Activated CD4-positive, alpha-beta T cell treated with anti-CD3 and anti-CD28 coated beads, Interleukin-2, amount 10 ng/mL, durations not matched to agents 7 days and 5 days (primary cell): ENCODE measurements at places on chromosomes 1 and 21.

GRCh38 chr1:17155257-17155920 lies 36.1 kb upstream of the PADI2 start:
- no peak for DNase-seq

DNA sequence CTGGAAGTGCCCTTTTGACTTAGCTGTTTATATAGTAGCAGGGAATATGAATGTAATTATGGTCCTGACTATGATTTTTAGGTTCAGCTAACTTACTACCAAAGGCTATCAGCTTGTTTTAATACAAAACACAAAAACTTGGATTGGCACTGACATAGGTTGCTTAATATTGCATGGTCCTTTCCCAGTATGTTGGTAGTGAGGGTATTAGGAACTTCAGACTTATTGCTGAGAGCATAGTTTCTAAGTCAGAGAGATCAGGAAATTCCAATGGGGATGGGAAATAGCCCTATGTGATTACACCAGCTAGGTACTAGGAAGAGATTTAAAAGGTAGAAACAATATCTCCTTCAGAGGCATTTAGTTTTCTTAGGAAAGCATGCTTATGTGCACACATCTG lies 7.7 kb downstream of the ARID1A start:
- DNase-seq: no peak

DNA sequence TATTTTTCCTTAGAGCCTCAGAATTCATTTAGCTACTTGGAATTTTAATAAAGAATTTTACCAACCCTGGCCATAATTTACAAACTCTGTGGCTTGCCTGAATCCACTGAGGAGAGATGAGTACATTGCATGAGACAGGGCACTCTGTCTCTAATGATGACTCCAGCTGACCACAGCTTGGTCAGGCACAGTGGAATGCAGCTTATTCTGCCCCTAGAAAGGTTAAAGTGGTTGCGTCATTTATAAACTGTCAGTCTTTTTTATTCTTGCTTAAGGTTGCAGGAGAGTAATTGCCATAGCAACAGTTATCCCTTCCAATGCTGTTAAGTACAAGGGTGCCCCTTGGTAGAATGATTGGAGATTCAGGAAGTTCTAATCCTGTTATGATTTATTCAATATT lies 28.3 kb downstream of the PDE4B start:
- DNase-seq: no peak

DNA sequence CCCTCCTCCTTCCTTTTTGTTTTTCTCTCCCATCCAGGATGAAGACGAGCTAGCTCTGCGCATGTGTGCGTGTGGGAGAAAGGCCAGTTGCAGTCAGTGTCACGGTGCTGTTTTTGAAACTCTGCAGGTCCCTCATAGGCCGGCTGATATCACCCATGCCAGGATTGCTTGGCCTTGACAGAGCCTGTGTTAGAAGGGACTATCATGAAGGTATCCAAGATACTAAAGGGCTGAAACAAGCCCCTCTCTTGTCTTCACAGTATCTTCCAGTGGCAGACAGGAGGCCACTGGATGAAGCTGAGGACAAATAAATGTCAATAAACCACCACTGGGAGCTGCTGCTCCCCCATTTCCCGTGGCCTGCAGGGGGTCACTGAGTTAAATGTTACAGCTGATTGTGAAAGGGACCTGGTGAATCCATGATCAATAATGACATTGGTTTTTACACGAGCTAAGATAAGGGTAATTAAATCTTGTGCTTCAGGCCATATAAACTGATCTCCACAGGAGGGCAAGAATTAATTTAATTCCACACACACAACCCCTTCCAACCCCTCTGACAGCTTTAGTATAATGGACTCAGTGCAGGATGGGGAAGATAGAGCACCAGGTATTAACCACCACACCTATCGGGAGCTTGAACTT lies 64.6 kb upstream of the TARBP1 start:
- no peak for DNase-seq

DNA sequence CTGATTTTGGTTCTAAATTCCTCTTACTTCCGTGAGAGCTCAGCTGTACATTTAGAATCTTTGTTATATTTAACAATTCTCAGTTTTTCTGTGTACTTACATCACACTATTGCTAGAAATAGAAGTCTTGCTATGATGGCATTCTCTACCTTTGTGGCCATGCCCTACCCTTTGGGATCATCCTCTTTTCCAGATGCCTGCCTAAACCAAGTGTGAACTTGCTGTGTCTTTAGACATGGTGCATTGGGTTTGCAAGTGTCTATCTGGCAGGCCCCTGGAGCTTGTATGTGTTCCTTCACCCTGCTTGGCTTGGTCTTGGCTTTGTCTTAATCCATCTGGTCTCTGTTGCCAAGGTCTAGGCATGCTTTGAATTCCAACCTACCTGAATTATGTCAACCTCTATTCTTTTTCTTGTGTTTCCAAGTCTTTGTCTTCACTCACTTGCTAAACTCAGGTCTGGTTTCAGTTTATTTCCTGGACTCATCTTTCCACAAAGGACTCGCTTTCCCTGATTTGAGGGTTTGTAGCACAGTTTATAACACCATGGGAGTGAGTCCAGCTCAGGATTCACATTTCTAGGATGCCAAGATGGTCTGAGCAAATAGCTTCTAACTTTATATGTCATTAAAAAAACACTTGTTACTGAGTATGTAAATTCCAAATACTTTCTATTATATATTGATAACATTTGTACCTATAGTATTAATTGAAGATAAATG lies 20.6 kb upstream of the APOBEC4 start:
- DNase-seq: no peak

- DNase-seq: no peak
Measured at GRCh38 chr21:25457946-25458345, 149.3 kb downstream of the MRPL39 start.

DNA sequence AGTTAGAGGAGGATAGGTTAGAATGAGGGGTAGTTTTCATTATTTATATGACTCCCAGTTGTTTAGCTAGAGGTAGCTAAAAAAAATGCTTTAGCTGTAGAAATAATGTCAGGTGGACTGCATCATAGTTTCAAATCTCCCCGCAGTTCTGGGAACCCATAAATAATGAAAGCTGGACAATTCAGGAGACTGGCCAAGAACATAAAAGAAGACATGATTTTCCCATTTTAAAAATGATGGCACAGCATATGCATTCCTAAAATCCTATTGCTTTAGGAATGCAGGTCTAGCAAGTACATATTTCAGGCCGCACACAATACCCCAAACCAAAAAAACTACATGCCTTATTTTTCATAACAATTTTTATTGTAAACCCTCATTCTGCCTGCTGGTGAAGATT lies 143.3 kb downstream of the CTH start:
- no peak for DNase-seq

- DNase-seq: no peak
Measured at GRCh38 chr1:32538887-32539583, at the start of gene ZBTB8A. TSS of gene ZBTB8A (plus strand) at chr1:32539427. CDS start at chr1:32592932, 53,505 bp downstream.

DNA sequence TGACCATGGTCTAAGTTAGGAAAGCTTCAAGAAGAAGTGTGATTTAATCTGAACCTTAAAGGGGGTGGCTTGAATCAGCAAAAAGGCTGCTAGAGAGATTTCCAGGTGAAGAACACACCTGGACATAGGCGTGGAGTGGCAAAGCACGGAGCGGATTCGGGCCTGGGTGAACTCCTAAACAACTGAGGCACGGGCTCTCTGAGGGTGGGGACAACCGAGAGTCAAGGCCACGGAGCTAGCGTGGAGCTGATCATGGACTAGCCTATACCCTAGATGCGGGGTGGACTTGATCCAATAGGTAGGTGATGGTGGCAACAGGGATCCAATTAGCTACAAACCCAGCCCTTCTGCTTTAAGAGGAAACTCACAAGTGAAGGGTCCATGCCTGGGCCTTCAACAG lies 27.8 kb downstream of the SYT2 start:
- DNase-seq: no peak

GRCh38 chr21:41338455-41338854 lies 21.9 kb downstream of the FAM3B start:
- no peak for DNase-seq

- no peak for DNase-seq
Measured at GRCh38 chr1:64599242-64599641, 129.3 kb downstream of the CACHD1 start.

GRCh38 chr1:37556712-37557196 lies at the start of gene DNALI1:
TSS of gene DNALI1 (plus strand) at chr1:37556940. CDS start at chr1:37556995, 55 bp downstream.
- peak; percentile 37 for DNase-seq

- DNase-seq: no peak
Measured at GRCh38 chr1:230414102-230414501, 12.0 kb downstream of the PGBD5 start.

- DNase-seq: no peak
Measured at GRCh38 chr1:11158720-11159321, 30.3 kb upstream of the ANGPTL7 start.

DNA sequence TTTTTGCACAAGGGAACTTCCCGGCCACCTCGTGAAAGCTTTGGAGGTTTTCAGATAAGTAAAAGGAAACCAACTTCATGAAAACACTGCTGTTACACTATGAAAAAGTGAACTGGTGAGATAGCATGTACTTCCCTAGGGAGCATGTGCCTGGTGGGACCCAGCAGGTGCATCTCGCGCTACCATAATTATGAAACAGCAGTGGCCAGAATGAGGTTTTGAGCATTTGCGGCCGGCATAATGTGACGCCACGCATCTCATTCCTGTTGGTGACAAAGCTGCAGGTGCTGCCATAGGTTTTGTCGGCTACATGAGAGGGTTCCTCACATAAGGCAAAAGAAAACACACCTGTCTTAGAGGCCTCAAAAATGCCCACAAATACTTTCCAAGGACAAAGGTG lies 1.7 kb downstream of the KRTAP10-3 start:
- DNase-seq: no peak

DNA sequence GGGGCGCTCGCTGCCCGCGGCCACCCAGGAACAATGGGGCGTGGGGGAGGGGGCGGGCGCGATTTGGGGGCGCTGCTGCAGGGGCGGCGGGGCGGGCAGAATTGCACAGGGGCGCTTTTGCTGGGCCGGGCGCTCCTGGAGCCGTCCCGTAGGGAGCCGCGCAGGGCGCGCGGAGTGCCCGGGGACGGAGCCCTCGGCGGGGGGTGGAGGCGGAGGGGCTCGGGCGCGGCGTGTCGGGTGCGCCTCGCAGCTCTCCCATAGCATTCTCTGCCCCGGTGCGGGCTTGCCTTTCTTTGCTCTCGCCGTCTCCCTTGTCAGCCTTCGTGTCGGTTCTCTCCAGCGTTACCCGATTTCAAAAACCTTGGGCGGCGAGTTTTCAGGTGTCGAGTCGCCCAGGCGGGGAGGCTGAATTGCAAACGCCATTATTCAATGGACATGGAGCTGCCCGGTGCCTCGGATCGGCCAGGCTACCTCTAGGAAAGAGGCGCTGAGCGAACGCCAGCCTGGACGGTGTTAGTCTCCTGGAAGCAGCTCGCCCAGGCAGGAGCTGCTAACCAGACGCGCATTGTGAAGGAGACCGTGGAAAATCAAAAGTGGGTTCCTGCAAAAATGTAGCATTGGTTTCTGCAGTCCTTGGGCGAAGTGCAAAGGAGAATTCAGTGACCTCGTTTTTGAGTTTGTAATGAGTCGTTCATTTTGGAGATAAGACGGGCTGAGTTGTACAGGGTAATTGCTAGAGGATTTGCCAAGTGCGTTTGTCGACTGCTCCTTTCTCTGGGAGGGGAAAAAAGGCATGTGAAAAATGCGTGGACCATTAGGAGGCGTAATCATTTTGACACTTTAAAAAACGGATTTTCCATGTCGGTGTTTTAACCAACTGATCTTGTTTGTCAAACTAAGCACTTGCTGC lies 626 bp downstream of the CXADR start:
- DNase-seq: peak; percentile 17

GRCh38 chr1:60664086-60664625 lies 418.2 kb upstream of the NFIA start:
- no peak for DNase-seq

GRCh38 chr1:77424236-77424635 lies 142.4 kb downstream of the AK5 start:
- DNase-seq: no peak

- DNase-seq: peak; percentile 33
Measured at GRCh38 chr1:9654051-9654833, 2.7 kb downstream of the PIK3CD start.

GRCh38 chr1:208272311-208272710 lies 28.1 kb upstream of the PLXNA2 start:
- no peak for DNase-seq

DNA sequence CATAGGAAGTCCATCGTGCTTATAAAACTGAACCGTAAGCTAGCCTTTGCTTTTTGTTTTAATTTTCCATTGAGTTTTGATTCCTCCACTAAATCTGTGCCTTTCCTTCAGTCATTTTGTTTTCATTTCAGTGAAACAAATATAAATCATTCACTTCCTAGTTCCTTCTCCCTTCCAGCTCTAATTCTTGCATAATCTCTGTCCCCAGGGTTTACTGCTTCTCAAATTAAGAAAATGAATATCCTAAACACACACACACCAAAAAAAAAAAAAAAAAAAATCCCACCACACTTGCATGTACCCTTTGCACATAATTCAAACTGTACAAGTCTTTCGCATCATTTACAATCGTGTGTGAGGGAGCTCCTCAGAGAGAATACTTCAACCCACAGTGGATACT lies 6.8 kb downstream of the KCNH1 start:
- DNase-seq: no peak

- no peak for DNase-seq
Measured at GRCh38 chr1:114609826-114610225, 28.4 kb upstream of the BCAS2 start.
